ENCODE measurements at places on chromosomes 7 and 10.
A peak's percentile ranks its signal among the peaks of the same experiment; 100 is the strongest.

DNA sequence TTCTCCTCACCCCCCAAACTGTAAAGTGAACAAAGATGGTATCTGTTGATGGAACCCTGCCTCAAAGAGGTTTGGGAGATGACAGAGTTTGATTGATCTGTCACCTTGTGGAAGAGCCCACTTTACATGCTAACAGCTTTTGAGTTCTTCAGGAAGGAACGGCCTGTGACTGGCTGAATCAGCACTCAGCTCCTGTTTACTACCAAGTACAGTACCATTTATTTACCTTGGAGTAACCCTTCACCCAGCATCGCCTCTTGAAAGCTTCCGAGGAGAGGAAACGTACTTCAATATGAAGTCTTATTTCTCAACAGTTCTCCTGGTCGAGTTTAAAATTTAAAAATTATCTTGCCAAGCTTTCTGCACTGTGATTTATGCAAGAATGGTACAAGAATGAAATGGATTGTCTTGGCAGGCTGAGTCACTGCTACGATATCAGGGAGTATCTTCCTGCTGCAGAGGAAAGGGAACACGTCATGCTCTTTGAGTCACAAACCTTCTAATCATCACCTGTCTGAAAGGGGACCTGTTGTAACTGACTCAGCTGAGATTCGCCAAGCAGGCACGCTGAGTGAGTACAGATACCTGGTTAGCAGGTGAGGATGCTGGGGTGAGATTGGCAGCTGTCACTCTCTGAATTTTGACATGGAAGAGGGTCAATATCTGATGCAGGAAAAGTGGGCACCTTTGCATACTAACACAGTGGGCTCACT, 30.1 kb downstream of the KLF6 start:
- DNase-seq: no peak

- DNase-seq: no peak
Measured at GRCh38 chr10:59388671-59388976, 26.3 kb upstream of the FAM13C start.

- no peak for DNase-seq
Measured at GRCh38 chr7:149197675-149198074, 2.3 kb downstream of the ZNF282 start.

DNA sequence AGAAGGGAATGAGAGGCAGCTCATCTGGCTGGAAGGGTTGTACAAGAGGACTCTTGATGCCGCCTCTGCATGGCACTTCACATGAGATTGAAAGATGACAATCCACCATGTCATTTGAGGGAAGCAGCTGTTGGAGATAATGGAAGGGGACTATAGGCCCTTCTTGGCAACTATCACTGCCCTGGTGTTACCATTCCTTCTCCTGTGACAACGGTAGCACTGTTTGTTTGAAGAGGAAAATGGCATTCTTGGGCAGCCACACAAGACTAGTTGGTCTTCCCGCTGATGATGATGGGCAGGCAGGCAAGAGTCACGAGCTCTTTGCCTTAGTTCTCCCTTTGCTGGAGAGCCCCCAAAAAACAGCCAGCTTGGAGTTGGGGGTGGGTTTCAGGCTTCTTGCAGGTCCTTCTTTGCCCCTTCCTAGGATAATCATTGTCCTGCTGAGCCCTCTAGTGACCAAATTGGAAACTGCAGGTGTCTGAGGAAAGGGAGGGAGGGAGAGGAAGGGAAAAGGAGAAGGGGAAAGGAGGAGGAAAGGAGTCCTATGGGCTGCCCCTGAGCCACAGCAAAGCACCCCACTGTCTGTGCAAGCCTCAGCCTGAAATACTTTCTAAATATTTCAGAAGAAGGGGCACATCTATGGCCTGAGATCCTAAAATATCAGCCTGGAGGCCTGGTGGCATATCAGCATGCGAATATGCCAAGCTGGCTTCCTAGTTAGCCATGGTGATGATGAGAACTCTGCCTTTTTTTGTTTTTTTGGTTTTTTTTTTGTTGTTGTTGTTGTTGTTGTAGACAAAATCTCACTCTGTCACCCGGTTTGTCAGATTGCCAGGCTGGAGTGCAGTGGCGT, 165.6 kb upstream of the KMT2E start:
- DNase-seq: peak; percentile 82

GRCh38 chr10:42859256-42859655, 76.7 kb downstream of the BMS1 start:
- DNase-seq: no peak

DNA sequence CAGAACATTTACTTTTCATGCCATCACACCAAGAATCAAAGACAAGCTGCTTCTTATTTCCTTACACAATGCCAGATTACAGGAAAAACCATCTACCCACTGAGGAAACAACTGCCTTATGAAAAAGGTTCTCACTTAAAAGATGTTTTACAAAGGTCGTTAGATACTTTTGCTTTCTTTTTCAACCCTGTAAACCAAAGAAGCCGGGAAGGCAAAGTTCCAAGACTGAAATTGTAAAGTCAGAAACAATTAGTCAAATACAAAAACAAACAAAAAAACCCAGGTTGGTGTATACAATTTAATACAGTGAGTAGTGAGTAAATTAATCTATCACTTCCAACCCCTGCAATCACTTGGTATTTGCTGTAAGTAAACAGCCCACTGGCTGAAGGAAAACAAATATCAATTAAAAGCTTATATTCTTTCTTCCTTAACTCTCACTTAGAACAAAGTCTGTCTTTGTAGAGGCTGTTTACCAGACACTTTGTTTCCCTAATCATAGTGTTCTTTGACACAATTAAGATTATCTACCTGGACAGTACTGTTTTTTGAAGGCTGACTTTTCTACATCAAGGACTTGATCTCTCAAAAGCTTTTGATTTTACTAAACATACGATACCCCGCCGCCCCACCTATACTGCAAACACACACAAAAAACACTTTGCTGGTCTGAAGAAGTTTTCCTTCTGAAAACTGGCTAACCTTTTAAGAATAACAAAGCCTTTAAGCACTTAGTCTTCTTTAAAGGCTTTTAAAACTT, 18.1 kb downstream of the ERLIN1 start:
- no peak for DNase-seq

GRCh38 chr10:97116462-97117162, 69.1 kb downstream of the SLIT1 start:
- no peak for DNase-seq

DNA sequence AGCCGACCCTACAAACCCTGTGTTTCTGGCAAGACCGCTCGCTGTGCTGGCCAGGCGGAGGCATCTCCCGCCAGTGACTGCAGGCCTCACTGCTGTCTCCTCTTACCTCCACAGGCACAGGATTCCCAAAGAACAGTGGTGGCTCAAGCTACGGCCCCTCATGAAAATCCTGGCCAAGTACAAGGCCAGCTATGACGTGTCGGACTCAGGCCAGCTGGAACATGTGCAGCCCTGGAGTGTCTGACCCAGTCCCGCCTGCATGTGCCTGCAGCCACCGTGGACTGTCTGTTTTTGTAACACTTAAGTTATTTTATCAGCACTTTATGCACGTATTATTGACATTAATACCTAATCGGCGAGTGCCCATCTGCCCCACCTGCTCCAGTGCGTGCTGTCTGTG, 36.2 kb downstream of the PITRM1 start:
- DNase-seq: no peak

DNA sequence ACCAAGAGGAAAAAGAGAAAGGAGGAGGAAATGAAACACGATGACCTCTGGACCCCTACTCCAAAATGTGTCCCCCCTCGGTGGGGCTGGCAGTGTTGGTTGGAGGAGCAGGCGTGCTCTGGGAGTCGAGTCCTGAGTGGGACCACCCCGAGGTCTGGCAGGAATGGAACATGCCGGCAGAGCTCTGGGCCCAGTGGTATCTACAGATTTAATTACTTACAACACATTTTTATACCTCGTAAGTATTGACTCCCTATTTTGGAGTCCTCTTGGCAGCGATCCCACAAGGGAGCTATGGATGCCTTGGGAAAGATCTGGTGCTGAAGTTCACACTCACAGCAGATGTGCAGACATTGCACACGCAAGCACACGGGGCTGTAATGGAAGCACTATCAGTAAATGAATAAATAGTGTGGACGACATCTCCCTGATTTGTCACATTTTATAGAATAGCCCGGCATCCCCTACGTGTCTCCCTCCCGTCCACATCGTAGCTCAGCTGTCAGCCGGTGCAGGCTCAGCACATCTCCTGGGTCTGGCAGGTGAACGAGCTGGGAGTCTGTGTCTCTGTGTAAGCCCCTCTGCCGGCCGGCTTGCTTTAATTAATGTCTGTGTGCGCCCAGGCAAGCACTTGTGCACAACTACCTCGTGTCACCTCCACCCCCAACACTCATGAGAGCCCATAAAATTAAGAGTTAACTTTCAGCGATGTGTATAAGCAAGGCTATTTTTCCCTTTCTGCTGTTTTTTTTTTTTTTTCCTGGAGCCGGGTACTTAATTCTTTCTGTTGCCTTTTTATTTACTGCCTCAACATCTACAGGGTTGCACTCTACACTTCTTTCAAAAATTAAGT, 603.2 kb downstream of the LRMDA start:
- no peak for DNase-seq

DNA sequence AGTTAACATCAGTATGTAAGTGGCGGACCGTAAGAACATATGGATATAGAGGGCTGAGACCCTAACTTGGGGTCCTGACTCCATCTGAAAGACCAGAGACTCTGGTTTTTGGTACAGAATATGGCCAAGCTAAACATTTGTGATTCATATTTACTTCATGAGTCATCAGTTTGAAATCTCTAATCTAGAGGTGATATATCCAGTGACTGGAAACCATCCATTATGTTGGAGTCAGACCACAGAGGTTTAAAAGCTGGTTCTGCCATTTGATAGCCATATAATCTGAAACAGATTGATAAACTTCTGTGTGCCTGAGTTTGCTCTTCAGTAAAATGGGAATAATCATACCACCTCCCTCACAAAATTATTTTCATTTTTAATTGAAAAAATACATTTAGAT, 505.3 kb downstream of the SORCS3 start:
- no peak for DNase-seq

DNA sequence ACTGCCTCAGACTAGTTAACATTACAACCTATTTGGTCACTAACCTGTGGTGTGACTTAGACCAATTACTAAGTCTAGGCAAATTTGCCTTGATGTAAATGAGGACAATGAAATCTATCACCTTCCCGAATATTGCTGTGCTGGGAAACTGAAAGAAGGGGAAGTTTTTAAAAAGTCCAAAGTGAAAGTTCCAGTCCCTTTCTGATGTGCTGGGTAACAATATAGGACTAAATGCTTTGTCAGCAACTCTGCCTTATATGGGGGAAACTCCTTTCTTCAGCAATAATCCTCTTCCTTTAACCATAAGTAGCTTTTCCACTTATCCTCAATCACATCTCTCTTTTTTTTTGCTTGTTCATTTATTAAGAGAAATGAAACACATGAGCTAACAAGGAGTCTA, 3.9 kb downstream of the PIK3AP1 start:
- no peak for DNase-seq

DNA sequence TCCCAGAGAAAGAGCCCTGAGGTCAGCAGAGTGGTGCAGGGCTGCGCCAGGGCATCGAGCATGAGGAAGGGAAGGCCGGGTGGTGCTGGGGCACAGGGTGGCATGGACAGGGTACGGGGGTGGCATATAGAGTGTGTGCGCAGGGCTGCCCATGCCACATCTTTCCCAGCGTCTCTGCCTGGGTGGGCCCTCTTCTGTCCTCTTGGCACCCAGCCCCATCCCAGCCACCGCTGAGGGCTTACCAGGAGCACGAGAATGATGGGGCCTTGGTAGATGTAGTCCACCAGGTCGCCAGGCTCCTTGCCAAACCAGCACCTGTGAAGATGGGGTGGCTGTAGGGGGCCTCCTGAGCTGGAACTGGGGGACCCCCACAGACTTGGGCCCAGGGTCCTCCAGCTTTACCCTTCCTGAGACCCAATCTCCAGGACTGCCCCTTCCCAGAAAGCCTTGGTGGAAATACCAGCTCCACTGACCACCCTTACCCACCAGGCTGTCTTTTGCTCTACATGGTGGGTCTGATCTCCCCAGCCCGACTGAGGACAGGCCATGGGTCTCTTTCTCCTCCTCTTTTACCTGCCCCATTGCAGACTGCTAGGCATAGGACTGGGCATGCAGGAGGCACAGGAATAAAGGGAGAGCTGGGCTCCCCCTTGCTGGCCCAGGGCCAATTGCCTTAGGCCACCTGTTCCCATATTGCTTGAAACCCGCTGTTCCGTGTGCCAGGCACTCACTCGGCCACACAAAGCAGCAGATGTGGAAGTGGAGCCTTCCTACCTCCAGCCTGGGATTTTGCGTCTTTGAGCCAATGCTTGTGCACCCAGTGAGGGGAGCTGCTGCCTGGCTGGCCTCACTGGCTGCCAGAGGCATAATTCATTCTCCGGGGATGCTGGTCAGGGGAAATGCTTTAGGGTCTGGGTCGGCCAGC, 21.7 kb downstream of the CRHR2 start:
- DNase-seq: no peak

- DNase-seq: no peak
Measured at GRCh38 chr10:113381416-113381815, 171.4 kb upstream of the HABP2 start.

DNA sequence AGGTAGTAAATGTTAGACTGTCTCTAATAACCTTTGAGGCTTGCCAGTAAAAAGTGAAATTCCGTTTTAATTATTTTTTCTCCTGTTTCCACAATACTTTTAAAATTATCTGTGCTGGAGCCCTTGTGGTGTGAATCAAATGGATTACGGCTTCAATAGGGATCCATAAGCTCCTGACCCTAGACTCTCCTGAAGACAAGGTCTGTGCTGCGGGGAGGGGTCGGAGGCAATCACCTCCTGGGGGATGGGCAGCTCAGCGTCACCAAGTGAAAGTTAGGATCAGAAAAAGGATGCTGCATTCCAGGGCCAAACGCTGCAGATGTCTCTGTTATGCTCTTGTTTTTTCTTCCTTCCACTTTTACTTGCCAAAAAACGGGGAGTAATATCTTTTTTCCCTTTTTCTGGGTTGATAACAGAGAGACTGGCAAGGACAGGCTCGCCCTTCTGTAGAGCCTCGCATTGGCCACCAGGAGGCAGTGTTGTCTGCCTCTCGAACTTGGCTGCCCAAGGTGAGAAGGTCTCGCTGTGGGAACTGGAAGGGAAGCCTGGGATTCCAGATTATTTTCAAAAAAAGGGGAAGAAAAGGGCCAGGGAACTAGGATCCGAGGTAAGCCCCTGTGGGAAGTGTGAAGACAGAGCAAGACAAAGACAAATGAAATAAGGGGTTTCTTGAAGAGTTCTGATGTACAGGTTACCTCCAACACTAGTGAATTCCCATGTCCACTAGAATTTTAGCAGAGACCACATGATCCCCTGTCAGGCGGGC, 621.9 kb downstream of the ACTR3B start:
- no peak for DNase-seq

- no peak for DNase-seq
Measured at GRCh38 chr10:99775850-99776249, 6.6 kb upstream of the ABCC2 start.

DNA sequence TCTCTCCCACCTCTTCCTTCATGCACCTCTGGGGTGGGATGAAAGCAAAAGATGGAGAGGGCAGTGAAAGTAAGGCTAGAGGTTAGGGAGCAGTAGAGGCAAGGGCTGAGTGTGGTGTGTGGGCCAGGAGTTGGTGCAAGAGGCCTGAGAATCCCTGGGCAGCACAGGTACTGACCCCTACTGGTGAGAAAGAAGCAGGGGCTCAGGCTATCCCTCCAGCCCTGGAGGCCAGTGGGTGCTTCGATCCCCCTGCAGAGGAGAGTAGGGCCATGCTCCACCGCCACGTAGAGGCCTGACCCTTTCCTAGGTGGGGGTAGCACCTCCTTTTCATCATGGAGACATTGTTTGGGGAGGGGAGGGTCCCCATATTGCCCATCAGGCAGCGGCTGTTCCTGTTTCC, 9.8 kb downstream of the CDHR1 start:
- DNase-seq: no peak

- DNase-seq: no peak
Measured at GRCh38 chr7:6163402-6163801, 109.0 kb downstream of the CYTH3 start.

- DNase-seq: no peak
Measured at GRCh38 chr10:14146501-14146900, 184.2 kb downstream of the FRMD4A start.

Measured in NCI-H187 (cell line).